ENCODE measurements at places on chromosomes 11 and 22.

DNA sequence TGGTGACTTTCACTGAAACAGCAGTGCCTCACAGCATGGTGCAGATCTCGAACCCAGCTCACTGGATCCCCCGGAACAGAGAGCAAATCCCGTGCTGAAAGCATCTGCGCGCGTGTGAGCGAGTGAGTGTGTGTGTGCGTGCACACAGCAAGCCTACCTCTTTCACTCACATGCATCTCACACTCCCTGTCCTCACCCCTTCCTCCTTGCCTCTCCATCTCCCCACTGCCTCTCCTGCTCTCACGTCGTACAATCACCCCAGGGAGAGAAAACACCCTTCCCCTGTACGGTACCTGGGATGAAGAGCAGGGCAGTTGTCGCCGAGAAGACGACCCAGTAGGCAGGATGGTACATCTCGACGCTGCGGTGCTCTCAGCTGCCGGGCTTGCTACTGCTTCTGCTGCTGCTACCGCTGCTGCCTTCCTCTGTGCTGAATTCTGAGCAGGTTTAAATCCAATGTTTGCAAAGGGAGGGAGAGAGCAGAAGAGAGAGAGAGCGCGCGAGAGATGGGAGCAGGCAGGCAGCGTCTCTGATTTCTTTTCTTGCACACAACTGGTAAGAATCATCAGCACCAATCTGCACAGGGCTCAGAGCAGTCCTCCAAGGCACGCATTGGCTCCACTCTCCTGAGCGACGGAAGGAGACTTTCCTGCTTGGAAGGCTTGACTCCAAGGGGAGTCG is at the start of gene OPCML:
Gene OPCML (minus strand): TSS at position 531 of the 681 bp plus-strand sequence.
- no peak for DNase-seq

- no peak for DNase-seq
Observed at GRCh38 chr22:30701872-30702271, 7.2 kb downstream of the OSBP2 start.

DNA sequence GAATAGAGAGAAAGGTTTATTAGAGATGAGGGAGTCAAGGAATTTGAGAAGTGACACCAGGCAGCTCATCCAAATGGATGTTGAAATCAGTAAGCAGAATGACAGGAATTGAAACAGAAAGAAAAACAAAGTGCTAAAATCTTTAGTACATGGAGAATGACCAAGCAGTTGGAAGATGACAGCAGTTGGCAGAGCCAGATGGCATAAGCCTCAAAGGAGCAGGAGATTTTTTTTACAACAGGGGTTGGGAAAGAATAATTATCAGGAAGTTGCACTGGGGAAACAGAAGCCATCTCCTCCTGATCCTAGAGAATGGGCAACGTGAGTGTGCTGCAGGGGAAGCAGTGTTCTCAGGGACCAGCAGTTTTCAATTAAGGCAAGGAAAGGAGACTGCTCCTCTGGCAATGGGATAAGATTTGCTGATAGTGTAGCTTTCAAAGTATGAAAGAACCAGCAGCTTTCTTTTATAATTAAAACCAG is 28.9 kb downstream of the RAB39A start:
- DNase-seq: no peak

GRCh38 chr11:17259519-17259918 is 17.0 kb upstream of the NUCB2 start:
- no peak for DNase-seq

- DNase-seq: no peak
Observed at GRCh38 chr11:72228844-72229231, 4.3 kb downstream of the INPPL1 start.

GRCh38 chr11:91819195-91819594 is 405.4 kb upstream of the FAT3 start:
- DNase-seq: no peak

GRCh38 chr11:15936011-15936410 is 420.3 kb downstream of the SOX6 start:
- no peak for DNase-seq

DNA sequence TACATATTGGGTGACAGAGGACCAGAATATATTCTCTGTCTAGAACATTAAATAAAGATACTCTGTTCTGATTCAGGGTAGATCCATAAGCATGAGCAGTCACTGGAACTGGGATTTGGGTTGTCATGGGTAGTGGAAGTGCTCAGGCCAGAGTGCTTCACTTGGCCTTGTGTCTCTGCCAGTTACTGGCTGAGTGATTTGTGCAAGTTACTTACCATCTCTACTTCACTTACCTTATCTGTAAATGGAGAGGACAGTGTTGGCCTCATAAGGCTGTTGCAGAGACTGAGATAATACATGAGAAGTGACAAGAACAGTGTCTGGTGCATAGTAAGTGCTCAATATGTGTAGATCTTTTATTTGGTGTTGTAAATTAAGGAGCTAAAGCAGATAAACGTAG is 17.6 kb downstream of the ATXN10 start:
- no peak for DNase-seq

Data from stimulated activated effector memory CD8-positive, alpha-beta T cell treated with anti-CD3 and anti-CD28 coated beads, Interleukin-12 subunit alpha, Interleukin-12 subunit beta, amount 100 ng/mL, for 72 hours (primary cell).